Stimulated activated memory B cell treated with anti-CD40 and anti-IgM and Interleukin-4, amounts not matched to agents 10 μg/mL and 1 μg/mL and 100 μg/mL, for 72 hours (primary cell): ENCODE measurements at places on chromosomes 2 and 18.

DNA sequence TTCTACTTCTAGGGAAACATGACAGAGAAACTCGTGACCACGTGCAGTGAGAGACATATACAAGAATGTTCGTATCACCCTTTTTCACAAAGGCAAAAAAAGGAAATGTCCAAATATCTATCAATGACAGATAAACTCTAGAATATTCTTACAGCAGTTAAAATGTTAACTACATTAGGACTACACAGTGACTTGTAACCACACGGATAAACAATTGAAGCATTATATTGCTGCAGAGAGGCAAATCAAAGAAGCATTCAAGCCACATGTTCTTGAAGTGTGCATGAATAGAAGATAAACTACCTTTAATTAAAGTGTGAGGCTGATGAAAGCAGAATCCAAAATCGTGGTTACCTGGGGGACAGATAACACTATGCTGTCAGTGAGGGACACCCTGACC, 935.3 kb upstream of the KLHL29 start:
- ATAC-seq: no peak

DNA sequence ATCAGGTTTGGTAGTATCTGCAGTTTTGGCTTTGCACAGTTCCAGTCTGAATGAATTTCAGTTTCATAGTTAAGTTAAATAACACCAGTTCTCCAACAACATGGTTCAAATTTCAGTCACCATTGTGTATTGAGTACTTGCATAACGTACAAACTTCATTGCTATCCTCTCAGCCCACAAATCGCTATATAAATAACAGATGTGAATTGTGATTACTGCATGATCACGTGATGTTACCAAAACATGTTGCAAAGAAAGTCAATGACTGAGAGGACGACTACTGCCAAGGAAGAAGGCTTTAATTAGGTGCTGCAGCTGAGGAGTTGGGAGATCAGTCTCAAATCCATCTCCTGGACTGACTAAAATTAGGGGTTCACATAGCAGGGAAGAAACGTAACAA, 48.2 kb downstream of the COL4A4 start:
- ATAC-seq: no peak

- no peak for ATAC-seq
These were observed 169.2 kb upstream of the FHL2 start for GRCh38 chr2:105567996-105568494.

- ATAC-seq: no peak
These were observed 28.2 kb downstream of the TSPYL6 start for GRCh38 chr2:54227798-54228197.

- no peak for ATAC-seq
These were observed 239.2 kb downstream of the ATAD2B start for GRCh38 chr2:23687713-23688112.

GRCh38 chr2:64839844-64840243, 149.4 kb upstream of the SLC1A4 start:
- ATAC-seq: peak; percentile 94

- no peak for ATAC-seq
These were observed 14.4 kb upstream of the SNED1 start for GRCh38 chr2:240983996-240984498.

DNA sequence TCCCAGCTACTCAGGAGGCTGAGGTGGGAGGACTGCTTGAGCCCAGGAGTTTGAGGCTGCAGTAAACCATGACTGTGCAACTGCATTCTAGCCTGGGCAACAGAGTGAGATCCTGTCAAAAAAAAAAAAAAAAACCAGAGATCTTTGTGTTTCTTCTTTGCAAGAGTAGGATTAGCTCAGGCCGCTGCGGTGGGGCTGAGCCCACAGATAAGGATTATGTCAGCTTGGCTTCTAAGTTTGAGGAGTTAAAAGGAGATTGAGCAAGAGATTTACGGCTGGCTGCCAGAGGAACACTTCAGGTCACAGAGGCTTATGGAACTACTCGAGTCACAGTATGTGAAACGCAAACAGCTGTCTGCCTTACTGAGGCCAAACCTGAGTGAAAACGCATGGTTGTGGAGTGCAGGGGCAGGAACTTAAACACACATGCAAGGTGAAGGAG, 146.7 kb upstream of the L3MBTL4 start:
- no peak for ATAC-seq
